ENCODE measurements at places on chromosomes 13 and 19.

DNA sequence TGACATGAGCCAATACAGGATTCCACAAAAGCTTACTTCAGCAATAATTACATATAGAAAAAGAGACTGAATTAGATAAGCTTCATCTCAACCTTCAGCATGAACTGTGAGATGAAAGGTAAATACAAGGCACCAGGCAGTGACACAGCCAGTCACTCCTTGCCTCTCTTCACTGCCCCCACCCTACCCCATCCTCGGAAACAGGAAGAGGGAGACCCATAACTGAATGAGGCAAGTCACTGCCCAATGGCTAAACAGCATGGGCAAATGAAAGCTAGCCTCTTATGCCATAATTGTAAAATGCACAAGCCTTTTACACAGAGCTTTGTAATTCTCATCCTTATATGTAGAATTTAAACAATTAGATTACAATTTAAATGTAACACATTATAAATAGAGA lies 1.7 kb downstream of the ZNF160 start:
- DNase-seq, result no peak

- no peak for DNase-seq
These were observed 89.4 kb downstream of the PCCA start for GRCh38 chr13:100178309-100178708.

GRCh38 chr13:45280751-45281634 lies 60.0 kb downstream of the TPT1 start:
- DNase-seq, result peak; percentile 73

- DNase-seq, result no peak
These were observed 436.4 kb downstream of the RFC3 start for GRCh38 chr13:34254366-34254765.

GRCh38 chr19:38868551-38868950 lies 9.5 kb downstream of the RINL start:
- no peak for DNase-seq

DNA sequence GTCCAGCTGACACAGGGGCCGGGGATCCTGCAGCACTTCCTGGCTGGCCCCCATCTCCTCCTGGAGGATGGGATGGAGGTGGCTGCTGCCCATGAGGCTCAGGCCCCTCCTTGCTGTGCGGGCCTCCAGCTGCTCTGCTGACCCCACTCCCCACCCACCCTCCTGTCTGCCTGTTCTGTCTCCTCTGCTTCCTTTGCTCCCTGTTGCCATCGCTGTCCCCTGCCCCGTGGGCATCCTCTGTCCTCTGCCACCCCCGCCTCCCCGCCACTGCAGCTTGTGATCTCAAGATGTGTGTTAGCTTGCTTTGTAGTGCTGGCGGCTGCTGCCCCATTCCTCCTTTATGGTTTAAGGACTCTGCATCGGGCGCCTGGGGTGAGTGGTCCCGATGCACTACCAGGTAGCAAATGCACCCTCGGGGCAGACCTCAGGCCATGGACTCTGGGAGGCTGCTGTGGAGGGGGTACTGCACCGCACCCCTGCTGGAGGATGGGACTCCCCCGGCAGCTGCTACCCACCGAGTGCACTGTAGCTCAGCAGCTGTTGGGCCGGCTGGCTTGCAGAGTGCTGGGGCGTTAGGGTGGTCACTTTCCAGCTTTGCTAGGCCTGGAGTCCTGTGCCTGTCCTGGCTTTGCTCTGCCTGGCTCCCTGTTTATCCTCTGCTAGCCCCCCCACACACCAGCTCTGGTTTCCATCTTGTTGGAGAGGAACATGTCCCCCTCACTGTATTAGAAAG lies 15.8 kb upstream of the C19orf33 start:
- DNase-seq, result no peak

DNA sequence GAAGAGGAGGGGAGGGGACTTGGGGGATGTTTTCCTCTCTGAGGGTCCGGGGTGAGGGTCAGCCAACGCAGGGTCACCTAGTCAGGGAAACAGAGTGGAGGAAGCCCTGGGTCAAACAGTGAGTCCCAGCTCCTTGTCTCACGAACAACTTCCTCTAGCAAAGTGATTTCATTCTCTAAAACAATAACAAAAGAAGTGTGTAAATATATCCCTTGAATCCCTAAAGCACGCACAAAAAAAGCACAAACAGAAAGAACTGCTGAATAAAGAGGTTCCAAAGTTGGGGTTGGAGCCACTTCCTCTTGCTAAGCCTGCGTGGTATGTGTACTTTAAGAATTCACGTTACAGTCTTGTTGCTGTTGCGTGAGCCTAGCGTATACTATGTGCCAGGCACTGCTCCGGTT lies 1.5 kb upstream of the C5AR2 start:
- no peak for DNase-seq

- DNase-seq, result no peak
These were observed 289.4 kb downstream of the FOXO1 start for GRCh38 chr13:40376867-40377535.

GRCh38 chr13:20144141-20144850 lies 16.6 kb downstream of the GJA3 start:
- no peak for DNase-seq

DNA sequence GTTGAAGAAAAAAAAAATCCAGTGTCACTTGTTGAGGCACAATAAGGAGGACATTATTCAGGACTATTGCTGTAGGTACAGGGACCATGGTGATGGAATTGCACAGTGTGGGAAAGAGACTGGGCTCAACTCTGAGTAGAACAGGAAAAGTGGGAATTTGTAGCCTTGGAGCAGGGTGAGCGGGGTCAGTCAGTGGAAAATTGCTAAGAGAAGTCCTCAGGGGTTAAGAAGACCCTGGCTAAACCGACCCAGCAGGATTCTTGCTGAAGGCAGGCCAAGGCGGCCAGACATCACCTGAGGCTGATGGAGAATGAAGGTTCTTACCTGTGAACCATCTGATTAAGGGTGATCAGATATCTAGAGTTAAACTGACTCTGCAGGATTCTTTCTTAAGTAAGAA lies 12.5 kb downstream of the LAIR2 start:
- DNase-seq, result no peak

DNA sequence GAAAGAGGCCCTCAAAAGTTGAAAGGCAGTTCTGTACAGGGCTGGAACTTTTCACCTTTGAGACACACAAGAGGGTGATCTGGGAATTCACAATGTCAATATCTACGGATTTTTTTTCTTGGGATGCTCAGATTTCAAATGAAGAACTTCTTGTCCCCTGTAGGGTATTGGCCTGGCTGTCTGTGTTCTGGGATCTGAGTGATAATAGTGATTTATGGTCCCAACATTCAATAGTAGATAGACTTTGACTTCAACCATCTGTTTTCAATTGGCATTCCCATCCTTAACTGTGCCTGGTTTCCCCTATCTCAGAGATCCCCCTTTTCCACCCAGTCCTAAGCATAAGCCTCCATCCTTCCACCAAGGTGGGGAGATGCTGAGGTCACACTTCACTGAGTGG lies 274.1 kb downstream of the COG6 start:
- DNase-seq, result no peak

DNA sequence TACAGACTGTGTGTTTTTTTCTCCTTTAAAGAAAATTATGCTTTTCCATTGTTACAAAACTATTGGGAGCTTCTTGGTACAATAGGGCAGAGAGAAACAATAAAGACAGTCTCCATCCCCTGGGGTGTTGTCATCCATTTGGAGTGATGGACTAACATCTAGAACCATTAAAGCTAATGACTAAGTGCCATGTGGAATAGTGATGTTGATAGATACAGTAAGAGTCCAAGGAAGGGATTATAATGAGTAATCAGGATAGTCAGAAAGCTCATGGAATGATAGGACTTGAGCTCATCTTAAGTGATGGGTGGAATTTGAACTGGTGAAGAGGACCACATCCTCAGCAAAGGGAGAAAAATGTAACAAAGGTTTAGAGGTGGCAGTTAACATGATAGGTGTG lies 24.1 kb upstream of the FRY start:
- DNase-seq, result peak; percentile 9

GRCh38 chr13:26539738-26540292 lies 17.7 kb upstream of the WASF3 start:
- no peak for DNase-seq

GRCh38 chr13:40433577-40433976 lies 232.9 kb downstream of the FOXO1 start:
- no peak for DNase-seq

- peak; percentile 78 for DNase-seq
These were observed 413.7 kb downstream of the DCT start for GRCh38 chr13:94065741-94066140.

DNA sequence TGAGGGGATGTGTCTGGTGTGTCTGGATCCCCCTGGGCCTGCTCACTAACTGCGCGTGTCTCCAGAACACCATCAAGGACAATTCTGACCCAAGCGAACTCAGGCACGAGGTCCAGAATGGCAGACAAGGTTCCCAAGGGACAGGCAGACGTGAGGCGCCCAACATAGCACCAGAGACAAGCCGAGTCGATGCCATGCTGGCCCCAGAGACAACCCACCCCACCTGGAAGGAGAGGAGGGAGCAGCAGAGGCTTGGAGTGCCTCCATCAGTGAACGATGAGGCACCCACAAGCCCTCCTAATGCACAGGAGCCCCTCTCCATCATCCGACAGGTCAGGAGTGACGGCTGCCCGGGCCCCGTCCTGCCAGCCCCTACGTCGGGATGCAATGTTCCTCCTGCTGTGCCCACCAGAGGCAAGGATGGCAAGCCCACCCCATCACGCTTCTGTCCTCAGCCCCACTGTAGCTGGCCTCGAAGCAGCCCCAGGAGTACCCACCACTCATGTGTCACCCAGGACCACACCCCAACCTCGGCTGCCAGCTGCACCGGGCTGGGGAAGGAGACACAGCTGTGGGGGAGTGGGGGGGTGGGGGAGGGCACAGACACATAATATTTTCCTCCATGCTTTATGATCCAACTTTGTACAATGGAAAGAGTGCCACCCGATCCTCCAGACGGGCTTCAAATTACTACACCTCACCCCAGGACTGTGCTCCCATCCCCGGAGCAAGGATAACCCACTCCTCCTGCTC lies 11.8 kb downstream of the AP3D1 start:
- DNase-seq, result no peak

DNA sequence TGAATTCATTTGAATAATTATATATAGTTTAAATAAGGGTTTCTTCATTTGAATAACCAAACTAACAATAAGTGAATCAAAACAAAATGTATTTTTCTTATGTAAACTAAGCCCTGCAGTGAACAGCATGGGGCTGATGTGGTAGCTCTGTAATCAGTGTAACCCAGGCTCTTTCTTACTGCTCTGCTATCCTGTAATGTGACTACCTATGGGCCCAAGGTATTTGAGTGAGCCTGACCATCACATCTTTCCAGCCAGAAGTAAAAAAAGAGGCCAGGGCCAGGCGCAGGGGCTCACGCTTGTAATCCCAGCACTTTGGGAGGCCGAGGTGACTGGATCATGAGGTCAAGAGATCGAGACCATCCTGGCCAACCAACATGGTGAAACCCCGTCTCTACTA lies 494.6 kb downstream of the DCT start:
- DNase-seq, result no peak

- no peak for DNase-seq
These were observed 24.4 kb downstream of the CERS1 start for GRCh38 chr19:18871543-18871942.

DNA sequence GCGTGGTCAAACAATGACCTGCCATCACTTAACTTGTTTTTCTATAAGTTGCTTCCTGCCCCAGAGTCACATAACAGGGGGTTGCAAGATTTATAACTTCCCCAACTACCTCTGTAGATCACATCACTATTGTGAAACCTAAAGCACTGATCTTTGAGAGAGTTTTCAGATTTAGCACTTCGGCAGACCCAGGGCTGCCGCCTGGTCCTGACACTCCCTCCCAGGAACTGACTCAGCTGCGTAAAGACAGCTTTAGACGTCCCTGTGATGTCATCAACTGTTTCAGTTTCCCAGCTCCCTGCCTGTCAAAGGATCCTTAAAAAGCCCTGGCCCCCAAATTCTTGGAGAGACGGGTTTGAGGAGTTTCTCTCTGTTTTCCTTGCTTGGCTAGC lies 33.3 kb downstream of the IGFL2 start:
- peak; percentile 55 for DNase-seq

DNA sequence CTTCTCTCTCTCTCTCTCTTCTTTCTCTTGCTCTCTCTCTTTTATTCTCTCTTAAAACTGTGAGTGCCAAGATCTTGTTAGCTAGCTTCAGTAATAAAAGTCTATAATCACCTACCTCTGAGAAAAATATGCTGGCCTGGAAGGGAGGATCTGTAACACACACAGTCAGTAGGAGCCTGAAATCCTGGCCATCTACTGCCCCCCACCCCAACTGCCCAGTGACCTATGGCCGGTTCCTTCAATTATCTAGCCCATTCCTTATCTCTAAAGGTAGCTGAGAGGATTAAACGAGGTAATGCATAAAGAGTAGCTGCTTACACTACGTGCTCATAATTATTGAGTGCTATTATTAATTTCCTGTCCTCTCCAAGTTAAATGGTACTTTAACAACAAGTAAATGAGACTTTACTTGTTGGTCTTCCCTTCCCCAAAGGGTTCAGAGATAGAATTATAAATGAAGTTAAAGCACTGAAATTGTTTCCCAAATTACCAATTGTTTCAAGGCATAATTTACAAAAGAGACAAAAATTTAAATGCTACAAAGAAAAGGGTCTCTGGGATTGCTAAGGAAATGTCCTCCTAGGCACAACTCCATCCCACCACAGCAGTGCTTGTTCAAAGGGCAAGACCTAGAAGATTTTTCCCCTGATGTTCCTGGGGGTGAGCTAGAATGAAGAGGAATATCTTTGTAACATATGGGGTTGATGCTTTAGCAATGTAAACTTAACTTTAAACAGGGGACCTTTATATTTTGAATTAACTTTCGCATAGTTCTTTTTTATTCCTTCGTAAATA lies 1.8 kb downstream of the LCP1 start:
- DNase-seq, result no peak

- peak; percentile 20 for DNase-seq
These were observed 15.4 kb upstream of the METTL21C start for GRCh38 chr13:102710261-102710679.

DNA sequence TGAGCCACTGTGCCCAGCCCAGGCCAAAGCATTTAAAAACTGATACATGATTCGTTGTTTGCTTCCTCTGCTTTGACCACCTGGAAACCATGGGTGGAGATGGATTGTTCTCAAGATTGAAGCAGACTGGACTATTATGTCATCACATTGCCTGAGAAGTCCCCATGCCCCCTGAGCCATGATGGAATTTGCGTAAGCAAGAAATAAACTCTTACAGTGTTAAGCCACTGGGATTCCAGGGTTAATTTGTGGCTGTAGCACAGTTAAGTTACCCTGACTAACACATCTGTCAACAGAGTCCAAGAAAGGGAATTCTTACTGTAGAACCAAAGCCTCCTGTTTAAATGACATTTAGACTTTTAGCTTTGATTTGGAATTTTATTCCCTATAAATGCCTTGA lies 19.4 kb upstream of the DHRS12 start:
- no peak for DNase-seq

DNA sequence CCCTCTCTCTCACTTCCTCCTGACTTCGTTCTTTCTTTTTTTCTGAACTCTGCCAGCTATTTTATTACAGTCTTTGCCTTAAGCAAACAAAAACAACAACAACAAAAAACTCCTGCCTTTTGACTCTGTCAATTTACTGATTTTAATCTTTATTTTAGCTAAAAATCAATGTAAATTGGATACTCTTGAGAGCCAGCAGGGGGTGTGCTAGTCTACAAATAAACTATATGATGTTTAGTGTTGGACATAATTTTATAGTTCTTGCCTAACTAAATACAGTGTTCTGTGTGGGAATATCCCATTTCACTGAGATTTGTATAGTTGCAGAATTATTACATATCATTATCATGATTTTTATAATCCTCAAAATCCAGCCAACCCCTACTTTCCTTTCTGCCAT lies 1199.9 kb upstream of the SPRY2 start:
- DNase-seq, result no peak

All from fibroblast of skin of abdomen (primary cell).